Amniotic epithelial cell (primary cell): ENCODE measurements at places on chromosomes 7 and 10.

- DNase-seq: no peak
These were observed 659.2 kb downstream of the SDK1 start for GRCh38 chr7:3960050-3960763.

DNA sequence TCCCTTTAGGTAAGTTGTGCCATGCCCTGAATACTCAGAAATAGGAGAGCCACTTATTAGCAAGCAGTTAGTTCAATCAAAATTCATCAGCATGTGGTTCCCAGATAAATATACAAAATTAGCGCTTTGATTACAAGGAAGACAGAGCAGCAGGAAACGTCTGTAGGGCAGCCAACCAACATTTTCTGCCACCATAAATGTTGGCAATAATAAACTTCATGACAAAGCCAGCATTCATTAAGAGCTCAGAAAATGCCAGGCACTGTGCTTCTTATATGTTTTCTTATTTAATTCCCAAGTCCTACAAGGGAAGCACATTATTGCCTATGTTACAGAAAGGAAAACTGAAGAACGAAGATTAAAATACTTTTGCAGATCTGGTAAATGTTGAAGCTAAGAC lies 22.0 kb upstream of the ABCB5 start:
- DNase-seq: no peak

GRCh38 chr7:43847496-43847895 lies 21.8 kb downstream of the MRPS24 start:
- DNase-seq: peak; percentile 74

GRCh38 chr10:131554821-131555220 lies 243.3 kb upstream of the TCERG1L start:
- no peak for DNase-seq

DNA sequence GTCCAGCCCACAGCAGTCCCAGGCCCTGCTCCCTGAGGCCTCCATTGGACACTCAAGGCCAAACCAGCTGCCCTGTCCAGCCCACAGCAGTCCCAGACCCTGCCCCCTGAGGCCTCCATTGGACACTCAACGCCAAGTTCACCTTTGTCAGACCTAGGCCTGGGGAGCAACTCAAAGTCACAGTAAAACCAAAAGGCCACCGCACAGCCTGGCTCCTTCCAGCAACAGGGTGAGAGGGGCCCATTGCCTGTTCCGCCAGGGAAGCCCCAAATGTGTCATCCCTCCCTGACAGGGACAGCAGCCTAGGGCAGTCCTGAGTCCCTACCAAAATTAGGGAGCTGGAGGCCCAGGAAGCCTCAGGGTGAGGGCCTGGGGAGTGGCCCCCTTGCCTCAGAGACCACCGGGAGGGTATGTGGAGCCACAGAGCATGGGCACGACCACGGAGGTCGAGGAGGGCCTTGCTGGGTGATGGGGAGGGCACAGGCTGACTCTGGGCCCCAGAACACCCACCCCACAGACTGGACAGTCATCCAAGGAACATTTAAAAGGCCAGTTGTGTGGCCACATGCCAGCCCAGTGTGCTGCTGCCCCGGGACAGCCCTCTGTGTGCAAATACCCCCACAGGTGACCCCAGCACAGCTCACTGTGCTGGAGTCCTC lies 66.5 kb upstream of the PPP2R2D start:
- DNase-seq: no peak

DNA sequence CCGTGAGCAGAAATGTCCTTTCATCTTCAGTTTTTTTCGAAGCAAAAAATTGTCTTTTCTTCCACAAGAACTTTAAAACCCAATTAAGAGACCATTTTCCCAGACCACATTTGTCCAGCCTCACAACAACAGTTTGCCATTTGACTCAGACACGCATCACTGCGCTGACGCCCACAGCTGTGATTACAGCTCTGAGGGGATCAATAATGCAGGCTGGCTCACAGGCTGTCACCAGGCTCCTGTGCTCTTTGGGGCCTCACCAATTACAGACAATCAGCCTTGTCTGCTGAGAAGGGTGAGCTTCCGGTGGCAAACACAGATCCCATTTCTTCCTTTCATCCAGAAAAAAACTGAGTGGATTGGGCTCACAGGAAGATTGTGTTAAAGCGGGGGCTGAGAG lies 33.3 kb downstream of the DDC start:
- DNase-seq: no peak

GRCh38 chr7:22853674-22854157 lies 31.1 kb upstream of the TOMM7 start:
- peak; percentile 36 for DNase-seq

DNA sequence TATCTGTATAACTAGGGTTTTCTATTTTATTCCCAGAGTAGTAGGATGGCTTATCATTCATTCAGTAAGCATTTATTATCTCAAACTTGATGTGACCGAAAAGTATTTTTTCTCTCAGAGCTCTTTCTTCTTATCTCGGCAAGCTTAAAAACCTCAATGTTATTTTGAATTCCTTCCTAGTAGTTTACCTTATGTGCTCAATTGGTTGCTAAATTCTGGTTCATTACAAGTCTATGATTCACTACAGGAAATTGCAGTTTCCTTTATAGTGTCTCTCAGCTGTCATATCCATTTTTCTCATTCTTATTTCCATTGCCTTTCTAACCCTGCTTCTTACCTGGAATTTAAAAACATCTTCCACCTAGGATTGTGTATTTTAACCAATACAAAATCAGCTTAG lies 12.6 kb upstream of the ICA1 start:
- peak; percentile 78 for DNase-seq

- DNase-seq: no peak
These were observed 236.1 kb upstream of the FERD3L start for GRCh38 chr7:19381321-19381720.

- DNase-seq: no peak
These were observed 146.5 kb downstream of the TMEM178B start for GRCh38 chr7:141220263-141220880.

DNA sequence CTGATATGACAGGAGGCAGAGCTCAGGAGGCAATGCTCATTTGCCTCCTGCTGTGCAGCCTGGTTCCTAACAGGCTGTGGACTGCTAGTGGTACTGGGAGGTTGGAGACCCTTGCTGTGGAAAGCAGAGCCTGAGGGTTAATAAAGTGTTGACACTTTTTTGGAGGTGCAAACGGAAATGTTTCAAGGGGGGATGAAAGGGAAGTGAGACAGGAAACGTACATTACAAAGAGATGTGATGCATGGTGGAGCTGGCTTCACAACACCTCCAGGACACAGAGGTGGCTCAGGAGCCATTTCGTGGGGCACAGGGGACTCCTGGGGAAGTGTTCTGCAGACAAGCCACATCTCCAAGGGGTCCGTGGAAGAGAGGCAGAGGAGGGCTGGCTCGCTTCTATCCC lies 137.6 kb upstream of the SVIL start:
- no peak for DNase-seq

GRCh38 chr7:28999895-29000716 lies 42.0 kb upstream of the TRIL start:
- DNase-seq: no peak

- no peak for DNase-seq
These were observed 227.5 kb upstream of the CHRM2 start for GRCh38 chr7:136640977-136641376.

GRCh38 chr7:128203710-128204214 lies 37.3 kb upstream of the LEP start:
- peak; percentile 35 for DNase-seq

- DNase-seq: peak; percentile 21
These were observed 41.8 kb upstream of the LRRC18 start for GRCh38 chr10:48981310-48981907.

- no peak for DNase-seq
These were observed 643 bp downstream of the ADGRA1 start for GRCh38 chr10:133088179-133088955.

DNA sequence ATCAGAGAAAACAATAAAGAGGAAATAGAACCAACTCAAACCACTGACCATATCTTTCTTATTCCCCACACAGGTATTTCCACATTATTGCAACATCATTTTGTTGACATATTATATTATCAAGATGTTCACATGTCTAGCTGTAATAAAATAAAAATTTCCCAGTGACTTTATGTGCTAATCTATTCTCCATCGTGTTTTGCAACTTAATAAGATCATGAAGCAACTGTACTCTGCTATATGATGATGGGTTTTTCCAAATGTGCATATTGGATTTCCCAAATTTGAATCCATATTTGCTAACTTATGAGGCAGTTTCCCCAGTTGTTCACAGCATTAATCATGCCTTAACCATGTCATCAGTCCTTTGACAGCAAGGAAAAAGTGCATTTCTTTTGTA lies 127.8 kb downstream of the ITGB8 start:
- peak; percentile 69 for DNase-seq

GRCh38 chr7:55569269-55569663 lies 3.0 kb downstream of the VOPP1 start:
- DNase-seq: no peak

GRCh38 chr7:155871211-155871610 lies 58.9 kb upstream of the SHH start:
- no peak for DNase-seq
